ENCODE measurements at places on chromosomes 11 and 22.

DNA sequence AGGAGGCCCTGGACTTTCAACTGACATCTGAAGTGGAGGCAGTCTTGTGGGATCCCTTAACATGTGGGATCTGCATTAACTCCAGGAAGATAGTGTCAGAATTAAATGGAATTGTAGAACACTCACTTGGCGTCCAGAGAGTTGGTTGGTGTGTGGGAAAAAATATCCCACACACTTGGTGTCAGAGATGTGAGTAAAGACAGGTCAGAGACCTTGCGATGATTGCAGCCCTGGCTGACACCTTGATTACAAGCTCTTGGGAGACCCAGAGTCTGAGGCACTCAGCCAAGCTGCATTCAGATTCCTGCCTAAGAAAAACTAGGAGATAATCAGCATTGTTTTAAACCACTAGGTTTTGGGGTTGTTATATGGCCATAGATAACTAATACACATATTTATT lies 7.2 kb upstream of the TPCN2 start:
- no peak for DNase-seq

DNA sequence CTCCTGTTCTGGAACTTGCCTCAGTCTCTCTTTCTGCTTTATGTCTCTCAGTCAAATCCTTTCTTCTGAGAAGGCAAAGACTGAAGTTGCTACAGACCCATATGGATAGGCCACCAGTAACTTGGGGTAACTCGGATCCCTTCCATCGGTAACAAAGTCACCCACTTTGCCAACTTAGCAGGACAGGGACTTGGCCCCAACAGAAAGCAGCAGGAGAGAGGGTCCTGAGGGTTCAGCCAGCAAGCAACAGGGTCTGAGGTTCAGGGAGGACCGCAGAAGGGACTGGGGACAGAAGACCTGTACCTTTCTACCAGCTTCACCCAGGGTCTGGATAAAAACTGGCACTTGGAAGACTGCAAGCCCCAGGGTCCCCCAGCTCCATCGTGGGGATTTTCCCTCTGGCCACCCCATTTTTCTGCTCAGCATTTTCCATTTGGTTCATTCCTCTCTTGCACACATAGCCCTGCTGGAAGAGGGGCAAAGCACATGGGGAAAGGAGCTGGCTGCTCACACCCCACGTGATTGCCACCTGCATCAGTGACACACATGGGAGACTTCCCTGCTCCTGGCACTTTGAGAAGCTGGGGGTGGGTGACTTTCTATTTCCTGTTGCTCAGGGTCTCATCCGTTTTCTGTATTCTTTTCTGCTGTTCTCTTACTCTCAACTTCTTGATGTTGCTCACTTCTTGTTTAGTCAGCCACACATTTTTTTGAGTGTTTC lies 34.6 kb upstream of the GNAZ start:
- no peak for DNase-seq

GRCh38 chr11:72828081-72828567 lies 13.9 kb downstream of the ATG16L2 start:
- DNase-seq = no peak

DNA sequence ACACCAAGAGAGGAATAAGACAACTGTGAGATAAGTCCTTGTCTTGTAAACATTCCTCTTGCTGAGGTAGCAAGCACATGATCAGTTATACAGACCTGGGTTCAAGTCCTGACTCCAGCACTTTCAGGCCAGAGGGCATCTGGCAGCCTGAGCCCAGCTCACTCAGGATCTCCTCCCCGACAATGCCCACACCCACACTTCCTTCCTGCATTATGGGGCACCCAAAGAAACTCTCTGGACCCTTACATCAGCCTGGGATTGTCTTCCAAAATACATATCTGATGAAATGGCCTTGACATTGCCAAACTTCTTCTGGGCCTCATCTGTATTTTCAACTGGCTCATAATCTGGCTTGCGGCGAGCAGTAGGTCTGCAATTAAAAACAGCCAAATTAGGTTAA lies 48.6 kb downstream of the ARFGAP3 start:
- DNase-seq = no peak

GRCh38 chr11:8683115-8683807 lies 669 bp downstream of the RPL27A start:
- DNase-seq = no peak
